ENCODE measurements at places on chromosomes 6 and 20.

DNA sequence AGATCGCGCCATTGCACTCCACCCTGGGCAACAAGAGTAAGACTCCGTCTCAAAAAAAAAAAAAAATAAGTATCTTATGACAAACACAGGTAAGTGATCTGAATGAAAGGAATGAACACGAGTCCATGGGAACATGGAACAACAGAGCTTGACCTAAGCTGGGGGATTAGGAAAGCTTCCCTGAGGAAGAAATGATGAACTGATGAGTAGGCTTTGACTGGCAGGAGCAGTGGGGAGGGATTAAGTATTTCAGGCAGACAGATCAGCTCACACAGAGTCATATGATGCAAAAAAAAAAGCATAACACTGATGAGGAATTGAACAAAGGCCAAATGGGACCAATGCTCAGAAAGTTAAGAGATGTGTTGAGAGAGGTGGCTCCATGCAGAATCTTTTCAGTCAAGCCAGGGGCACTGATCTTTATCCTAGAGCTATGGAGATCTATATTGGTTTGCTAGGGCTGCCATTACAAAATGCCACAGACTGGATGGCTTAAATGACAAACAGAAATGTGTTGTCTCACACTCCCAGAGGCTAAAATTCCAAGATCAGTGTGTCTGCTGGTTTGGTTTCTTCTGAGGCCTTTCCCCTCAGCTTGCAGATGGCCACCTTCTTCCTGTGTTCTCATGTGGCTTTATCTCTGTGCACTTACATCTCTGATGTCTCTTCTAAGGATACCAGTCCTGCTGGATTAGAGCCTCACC is 85.6 kb downstream of the ANKRD6 start:
- DNase-seq = no peak

GRCh38 chr20:1942486-1943274 is 47.5 kb downstream of the SIRPA start:
- no peak for DNase-seq

- DNase-seq = no peak
Observed at GRCh38 chr6:34476447-34476846, 10.6 kb downstream of the PACSIN1 start.

DNA sequence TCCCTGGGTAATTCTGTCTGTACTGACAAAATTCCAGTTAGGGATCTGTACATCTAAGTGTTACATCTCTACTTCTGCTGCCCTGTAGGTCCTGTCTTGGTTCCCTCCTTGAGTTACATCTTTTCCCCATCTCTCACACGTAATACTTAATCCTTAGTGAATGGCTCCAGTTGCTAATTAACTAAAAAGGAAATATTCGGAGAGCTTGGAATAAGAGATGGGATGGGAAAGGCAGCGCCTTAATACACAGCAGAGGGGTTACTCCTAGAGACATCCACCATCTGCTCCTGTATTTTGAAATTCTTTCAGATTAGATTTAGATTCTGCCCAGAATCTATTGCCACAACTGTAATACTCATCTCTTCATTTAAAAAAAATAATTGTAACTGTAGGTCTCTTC is 384.0 kb downstream of the SAMD5 start:
- no peak for DNase-seq

- peak; percentile 78 for DNase-seq
Observed at GRCh38 chr20:17898548-17898994, 70.0 kb downstream of the SNX5 start.

- no peak for DNase-seq
Observed at GRCh38 chr6:145332011-145332410, 403.3 kb downstream of the EPM2A start.

DNA sequence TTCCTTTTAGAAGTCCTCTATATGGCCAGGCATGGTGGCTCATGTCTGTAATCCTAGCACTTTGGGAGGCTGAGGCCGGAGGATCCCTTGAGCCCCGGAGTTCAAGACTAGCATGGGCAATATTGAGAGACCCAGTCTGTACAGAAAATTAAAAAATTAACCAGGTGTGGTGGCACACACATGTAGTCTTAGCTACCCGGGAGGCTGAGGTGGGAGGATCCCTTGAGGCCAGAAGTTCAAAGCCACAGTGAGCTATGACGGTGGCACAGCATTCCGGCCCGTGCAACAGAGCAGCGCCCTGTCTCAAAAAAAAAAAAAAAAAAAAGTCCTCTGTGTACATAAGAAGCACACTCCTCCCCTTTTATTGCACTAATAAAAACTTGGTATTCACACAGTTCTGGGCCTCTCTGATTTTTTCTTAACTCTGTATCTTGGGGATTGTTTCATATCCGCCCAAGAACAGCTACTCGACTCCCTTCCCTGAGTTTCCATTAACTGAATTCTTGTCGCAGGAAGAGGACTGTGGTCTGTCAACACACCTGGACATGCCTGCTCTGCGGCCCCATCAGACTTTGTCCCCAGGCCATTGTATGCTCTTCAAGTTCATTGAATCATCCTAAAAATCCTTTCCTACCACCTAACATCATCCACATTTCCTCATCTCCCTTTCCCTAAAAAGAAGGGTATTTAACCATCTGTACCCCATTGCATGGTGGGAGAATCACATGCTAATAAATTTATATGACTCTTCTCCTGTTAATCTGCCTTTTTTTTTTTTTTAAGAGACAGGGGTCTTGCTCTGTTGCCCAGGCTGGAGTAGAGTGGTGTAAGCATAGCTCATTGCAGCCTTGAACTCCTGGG is 25.9 kb upstream of the PPP1R3G start:
- DNase-seq = no peak

- DNase-seq = no peak
Observed at GRCh38 chr6:126300126-126300525, 39.8 kb upstream of the CENPW start.

GRCh38 chr6:42452171-42453030 is 675 bp upstream of the TRERF1 start:
- DNase-seq = peak; percentile 49

GRCh38 chr6:8337147-8337546 is 98.2 kb downstream of the SLC35B3 start:
- no peak for DNase-seq

- no peak for DNase-seq
Observed at GRCh38 chr6:89643406-89643805, 4.9 kb upstream of the LYRM2 start.

- DNase-seq = no peak
Observed at GRCh38 chr6:148578489-148578814, 168.4 kb upstream of the UST start.

DNA sequence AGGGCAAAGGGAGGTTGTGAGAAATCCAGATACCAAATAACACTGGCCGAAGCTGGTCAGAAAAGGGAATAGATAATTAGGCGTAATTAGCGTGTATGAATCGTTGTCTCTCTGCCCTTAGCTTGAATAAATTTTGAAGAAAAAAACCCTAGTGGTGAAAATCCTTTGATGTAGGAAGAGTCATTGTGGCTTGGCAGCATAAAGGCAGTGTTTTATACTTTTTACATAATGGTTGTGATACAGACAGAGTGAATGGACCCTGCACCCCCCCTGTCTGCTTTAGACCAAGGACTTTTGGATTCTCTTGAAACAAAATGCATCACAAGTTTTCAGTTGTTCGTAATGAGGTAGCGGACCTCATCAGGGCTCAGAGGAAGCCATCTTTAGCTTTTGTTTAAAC is 126.5 kb downstream of the AFG1L start:
- no peak for DNase-seq

DNA sequence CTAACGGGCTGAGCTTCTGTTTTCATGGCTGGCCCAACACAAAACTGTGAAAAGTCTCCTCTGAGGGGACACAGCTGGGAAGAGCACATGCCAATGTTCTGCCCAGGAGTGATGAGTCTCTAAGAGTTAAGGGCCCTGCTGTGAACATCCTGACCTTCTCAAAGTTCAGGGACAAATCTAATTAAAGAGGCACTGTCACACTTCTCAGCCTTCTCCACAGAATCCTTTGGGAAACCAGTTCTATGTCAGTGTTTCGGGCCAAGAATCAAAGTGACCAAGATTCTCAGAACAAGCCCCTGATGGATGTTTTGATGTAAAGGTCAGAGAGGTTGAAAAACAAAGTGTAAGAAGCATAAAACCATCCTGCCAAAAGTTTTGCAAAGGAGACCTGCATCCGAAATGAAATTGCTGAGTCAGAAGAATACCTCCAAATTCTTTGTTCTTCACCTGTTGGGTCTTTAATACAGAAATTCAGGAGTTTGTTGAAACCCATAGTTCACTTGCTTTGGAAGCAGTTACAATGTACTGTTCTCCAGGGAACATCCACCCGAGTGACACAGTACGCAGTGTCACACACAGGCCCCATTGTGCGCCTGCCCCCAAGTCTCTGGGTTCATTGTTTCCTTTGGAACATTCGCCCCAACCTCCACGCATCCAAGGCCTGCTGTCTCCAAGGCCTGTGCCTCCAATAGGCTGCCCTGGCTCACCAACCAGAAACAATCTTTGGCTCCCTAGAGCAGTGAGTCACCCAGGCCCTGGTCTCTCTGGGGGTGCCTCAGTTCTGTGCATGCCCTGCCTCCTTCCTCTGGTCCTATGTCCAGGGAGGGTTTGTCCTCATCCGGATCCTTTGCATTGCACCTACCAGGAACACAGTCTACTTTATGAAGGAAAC is 65.5 kb upstream of the QKI start:
- no peak for DNase-seq

GRCh38 chr20:56689318-56689717 is 60.2 kb downstream of the TFAP2C start:
- DNase-seq = no peak

GRCh38 chr6:100846276-100846675 is 34.9 kb downstream of the ASCC3 start:
- no peak for DNase-seq

DNA sequence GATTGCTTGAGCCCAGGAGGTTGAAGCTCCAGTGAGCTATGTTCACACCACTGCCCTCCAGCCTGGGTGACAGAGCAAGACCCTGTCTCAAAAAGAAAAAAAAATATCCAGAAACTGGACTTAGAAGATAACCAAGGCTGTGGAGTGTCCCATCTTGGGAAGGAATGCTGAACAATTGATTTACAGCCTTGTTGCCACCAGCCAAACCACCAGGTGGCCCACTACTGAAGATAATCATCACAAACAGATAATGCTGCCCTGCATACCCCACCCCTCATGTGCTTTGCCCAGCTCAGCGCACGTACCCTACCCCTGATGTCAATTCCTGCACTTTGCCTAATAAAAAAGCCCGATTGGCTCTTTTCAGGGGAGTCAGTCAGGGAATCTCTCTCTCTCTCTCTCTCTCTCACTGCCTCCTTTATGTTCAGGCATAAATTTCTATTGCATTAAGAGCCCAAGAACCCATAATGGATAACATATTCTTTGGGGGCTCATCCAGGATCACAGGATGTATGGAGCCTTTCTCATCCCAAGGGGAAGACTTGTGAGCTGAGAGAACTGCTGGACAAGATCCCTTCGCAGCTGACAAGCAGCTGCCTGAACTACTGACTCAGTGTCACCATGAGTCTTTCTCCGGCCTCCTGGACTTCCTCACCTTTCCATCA is 166.4 kb downstream of the CD24 start:
- DNase-seq = no peak

DNA sequence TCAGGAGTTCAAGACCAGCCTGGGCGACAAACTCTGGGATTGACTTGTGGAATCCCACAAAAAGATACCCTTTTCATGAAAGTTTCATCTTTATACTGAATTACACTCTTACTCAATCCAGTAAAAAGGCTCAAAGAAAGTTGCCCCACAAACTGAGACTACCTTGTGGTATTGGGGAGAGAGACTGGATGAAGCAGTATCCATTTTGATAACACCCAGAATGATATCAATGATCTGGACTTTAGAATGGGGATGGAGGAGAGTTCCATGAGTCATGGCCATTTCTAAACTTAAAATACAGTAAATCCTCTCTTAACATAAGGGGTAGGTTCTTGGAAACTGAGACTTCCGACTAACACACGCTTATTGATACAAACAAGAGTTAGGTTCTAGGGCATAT is 4.7 kb downstream of the STAU1 start:
- no peak for DNase-seq

GRCh38 chr6:105424175-105424783 is 21.4 kb upstream of the PREP start:
- DNase-seq = peak; percentile 62

GRCh38 chr20:35306931-35307517 is 14.8 kb upstream of the FAM83C start:
- peak; percentile 62 for DNase-seq

DNA sequence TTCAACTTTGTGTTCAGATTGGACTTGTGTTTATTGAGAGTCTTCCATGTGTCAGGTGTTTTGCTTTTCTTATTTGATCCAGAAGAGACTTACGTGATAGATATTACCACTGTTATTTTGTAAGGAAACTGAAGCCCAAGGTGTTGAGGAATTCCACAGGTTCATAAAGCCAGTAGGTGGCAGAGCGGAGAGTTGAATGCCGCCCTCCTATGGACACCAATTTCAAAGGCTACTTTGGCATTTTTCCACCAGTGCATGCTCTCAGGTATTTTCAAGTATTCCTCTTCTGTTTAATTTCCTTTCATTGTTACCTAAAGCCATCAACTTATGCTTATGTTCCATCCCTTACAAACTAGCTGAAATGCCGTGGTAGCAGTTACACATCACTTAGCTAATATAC is 14.0 kb upstream of the COL10A1 start:
- no peak for DNase-seq

DNA sequence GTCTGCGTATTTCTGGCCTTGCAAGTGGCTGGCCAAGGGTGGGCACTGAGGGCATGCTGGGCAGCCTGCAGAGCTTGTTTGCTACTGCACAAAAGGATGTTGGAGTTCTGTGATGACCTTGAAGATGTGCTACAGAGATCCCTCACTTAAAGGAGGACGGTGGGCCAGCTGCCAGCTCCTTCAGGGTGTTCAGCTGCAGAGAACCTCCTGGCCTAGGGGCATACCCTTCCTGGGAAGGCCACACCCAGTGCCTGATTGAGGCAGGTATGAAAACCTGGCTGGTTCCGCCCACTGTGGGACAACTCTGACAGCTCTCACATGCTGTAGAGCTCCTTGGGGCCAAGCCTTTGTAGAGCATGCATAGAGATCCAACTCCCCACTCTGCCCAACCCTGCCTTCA is 3.0 kb upstream of the KCNK17 start:
- DNase-seq = no peak

- no peak for DNase-seq
Observed at GRCh38 chr6:104402572-104402971, 457.1 kb downstream of the HACE1 start.

DNA sequence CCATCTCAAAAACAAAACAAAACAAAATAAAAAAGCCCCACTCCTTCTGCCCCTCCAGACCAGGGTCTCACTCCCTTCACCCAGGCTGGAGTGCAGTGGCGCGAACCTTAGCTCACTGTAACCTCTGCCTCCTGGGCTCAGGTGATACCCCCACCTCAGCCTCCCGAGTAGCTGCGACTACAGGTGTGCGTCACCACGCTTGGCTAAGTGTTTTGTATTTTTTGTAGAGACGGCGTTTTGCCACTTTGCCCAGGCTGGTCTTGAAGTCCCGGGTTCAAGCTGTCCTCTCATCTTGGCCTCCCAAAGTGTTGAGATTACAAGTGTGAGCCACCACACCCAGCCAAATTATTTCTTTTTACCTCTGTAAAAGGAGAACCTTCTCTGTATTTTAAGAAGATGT is 110.1 kb downstream of the NCOA3 start:
- DNase-seq = no peak
